ENCODE measurements at places on chromosomes 6 and 20.

DNA sequence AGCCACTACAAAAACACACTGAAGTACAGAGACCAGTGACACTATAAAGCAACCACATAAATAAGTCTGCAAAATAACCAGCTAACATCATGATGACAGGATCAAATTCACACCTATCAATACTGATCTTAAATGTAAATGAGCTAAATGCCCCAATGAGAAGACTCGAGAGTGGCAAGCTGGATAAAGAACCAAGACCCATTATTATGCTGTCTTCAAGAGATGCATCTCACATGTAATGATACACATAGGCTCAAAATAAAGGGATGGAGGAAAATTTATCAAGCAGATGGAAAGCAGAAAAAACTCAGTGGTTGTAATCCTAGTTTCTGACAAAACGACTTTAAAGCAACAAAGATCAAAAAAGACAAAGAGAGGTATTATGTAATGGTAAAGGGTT, 138.1 kb upstream of the PLN start:
- DNase-seq = no peak

DNA sequence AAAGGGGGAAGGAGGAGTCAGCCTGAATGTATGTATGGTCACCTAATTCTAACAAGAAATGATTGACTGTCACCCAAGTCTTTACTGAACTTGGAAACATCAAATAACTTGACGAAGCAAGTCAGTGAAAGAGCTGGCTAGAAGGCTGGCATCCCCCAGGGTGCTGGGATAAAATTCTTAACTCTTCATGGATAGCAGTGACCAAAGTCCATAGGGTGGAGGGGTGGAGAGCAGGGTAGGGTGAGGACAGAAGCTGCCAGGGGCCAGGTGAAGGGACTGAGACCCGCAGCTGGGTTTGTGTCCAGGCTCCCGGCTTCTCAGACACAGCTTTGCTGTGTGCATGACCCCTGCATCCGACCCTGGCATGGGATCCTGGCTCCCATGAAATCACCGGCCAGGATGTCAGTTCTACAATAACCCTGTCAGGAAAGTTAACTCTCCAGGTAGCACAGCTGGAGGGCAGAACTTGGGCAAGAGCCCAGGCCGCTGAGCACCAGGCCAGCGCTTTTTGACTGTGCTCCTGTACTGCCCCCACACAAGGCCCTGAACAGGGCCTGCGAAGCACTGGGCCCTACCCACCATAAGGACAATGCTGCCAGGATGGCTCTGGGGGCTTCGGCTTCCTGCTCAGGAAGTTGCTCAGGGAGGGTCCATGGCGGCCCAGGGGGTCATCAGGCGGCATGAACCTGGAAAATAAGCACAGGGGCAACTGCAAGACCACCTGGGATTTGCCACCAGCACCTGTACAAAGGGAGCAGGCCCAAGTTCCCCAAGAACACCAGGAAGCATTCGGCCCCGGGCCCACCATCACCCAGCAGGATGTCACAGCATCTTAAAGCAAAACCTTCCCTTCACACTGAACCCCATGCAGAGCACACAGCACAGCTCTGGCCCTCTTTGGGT, 32.5 kb downstream of the ZC3H12D start:
- no peak for DNase-seq

DNA sequence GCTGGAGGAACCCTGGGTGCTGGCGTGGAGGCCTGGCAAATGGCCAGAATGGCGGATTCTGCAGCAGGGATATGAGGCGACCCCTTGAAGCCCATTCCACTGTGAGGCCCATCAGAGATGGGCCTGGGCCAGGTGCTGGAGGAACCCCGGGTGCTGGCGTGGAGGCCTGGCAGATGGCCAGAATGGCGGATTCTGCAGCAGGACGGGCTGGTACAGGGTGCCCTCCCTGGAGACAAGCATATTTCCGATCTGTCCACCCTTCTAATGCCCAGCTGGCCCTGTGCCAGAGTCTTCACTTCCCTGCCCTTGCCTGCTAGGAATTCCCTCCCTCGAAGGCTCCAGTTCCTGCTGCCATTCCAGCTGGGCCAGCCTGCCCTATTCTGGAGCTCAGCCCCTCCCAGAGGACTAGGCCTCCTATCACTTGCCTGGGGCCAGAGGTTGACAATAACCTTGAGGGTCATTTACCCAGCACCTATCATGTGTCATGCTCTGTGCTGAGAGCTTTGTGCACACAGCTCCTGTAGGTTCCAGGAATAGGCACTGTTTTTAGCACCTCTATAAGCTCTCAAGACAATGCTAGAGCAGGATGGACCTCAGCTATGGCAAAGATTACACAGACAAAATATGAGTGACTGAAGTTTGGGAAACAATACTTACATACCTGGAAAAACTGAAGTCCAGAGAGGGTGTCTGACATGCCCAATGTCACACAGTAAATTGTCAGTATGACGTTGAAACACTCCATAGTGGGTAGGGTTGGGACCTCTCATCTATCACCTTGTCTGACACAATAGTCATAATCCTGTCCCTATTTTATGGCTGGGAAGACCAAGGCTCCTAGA, 21.4 kb downstream of the SUN5 start:
- no peak for DNase-seq

- DNase-seq = no peak
Measured at GRCh38 chr20:36307412-36308325, 1.5 kb downstream of the DLGAP4 start.

DNA sequence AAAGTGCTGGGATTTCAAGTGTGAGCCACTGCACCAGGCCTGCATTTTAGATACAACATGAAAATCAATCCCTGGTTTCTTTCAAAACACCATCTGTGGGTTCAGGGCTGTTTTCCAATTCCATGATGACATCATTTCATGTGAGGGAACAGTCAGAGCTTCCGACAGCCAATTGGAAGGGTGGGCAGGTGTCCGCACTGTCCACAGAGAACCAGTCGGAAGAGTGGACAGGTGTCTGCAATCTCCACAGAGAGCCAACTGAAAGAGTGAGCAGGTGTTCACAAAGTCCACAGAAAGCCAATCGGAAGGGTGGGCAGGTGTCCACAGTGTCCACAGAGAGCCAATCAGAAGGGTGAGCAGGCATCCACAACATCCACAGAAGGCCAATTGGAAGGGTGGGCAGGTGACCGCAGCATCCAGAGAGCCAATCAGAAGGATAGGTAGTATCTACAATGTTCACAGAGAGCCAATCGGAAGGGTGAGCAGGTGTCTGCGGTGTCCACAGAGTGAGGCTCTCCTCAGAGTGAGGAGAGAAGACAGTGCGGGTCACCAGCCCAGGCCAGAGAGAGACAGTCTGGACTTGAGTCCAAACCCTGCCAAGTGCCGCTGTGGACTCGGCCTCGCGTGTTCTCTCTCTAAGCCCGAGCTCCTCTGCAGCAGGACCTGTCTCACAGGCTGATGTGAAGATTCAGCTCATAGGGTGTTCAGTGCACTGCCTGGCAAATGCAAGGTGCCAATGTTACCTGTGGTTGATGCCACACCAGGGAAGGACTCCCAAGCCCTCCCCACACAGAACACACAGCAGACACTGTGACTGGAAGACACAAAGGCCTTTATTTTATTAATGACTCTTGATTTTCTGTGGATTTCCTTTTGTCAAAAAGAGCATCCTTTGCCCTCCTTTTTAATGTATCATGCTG, 57.3 kb downstream of the DLL1 start:
- DNase-seq = no peak

DNA sequence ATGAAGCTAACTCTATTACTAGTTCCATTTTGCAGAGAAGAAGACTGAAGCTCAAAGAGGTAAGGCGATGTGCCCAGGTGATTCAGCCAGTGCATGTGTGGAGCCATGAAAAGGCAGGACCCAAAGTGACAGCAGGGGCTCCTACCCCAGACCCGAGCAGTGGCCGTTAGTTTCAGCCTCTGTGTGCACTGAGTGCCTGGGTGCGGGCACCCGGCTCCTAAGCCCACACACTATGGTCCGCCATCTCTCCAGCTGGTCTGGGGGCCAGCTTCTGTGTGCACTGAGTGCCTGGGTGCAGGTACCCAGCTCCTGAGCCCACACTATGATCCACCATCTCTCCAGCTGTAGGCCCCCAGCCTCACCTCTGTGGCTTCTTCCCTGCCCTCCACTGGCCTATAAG, 123.5 kb upstream of the CST7 start:
- no peak for DNase-seq

- no peak for DNase-seq
Measured at GRCh38 chr6:130420911-130421310, 55.1 kb downstream of the TMEM200A start.

GRCh38 chr6:66662721-66663507, 955.9 kb upstream of the EYS start:
- no peak for DNase-seq

GRCh38 chr20:3734111-3734843, 1.8 kb downstream of the HSPA12B start:
- no peak for DNase-seq

DNA sequence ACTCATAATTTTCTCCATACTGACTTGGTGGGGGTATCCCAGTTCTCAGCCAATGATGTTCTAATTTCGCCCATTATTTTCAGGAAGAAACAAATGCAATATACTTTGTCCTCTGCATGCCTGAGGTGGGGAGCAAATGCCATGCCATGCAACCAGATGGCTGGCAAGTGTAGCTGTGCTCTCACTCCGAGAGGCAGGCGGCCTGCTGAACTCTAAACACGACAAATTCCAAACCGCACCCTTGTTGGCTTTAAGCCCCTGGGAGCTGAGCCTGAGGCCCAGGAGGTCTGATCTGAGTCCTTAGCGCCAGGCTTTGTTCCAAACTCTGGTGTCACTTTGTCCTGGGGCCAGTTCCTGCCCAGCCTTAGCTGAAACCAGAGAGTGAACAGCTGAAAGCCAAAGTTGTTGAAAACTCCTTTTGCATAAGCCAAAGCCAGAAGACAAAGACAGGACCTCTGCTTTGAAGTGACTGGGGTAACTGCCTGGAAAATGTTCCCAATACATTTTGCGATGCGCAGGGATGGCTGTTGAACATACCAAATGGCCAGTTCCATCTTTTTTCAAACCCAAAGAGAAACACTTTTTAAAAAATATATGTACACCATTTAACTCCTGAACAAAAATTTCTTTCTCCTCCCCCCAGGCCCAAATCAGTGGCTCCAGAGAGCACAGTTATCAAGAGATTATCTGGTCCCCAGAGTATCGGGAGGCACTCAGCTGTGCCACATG, 46.2 kb downstream of the TTI1 start:
- no peak for DNase-seq

- DNase-seq = no peak
Measured at GRCh38 chr6:135600931-135601330, 103.4 kb upstream of the AHI1 start.

Data from CD4-positive, alpha-beta T cell treated with Interleukin-17A for 4 hours (primary cell).